ENCODE measurements at places on chromosomes 3 and 15. TPM values are rescaled to one million over a fixed set of nuclear protein-coding genes. Genes with fewer than 3 reads are reported as not detected.

GRCh38 chr15:76930831-76931396, 635 bp upstream of the RCN2 start:
- no peak for DNase-seq

CRYGS gene
- 0.88 TPM for total RNA-seq

- DNase-seq: peak; percentile 89
These were observed 16.6 kb downstream of the TEX264 start for GRCh38 chr3:51687431-51688205.

OR5K2 gene
- not detected for total RNA-seq

LRRC2 gene
- total RNA-seq: 4.7 TPM

DNA sequence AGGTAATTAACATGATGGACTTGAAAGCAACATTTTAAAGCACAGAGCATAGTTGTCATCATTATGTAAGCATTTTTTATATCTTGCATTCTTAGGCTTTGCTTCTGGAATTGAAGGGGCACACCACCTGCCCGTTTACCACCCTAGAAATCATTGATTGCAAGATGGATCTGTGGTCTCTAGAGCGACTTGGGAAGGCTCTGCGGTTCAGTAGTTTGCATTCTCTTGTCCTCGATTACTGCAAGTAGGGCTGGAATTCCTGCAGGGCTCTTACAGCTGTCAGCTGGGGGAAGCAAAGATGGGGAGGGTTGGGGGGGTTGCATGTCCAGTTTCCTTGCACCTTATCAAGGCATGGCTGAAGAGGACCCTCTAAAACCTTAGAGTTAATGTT, 56.7 kb upstream of the RNF7 start:
- no peak for DNase-seq

SNTN gene
- not detected for total RNA-seq

TTC14 gene
- 53.2 TPM for total RNA-seq

PXYLP1 gene
- 9.1 TPM for total RNA-seq

IL17RE gene
- total RNA-seq: 0.29 TPM

Data from osteoblast (primary cell).